Right ventricle myocardium inferior (tissue), 1 donor: ENCODE measurements at places on chromosomes 11 and 22. TPM values are rescaled to one million over a fixed set of nuclear protein-coding genes. Genes with fewer than 3 reads are reported as not detected.

DNA sequence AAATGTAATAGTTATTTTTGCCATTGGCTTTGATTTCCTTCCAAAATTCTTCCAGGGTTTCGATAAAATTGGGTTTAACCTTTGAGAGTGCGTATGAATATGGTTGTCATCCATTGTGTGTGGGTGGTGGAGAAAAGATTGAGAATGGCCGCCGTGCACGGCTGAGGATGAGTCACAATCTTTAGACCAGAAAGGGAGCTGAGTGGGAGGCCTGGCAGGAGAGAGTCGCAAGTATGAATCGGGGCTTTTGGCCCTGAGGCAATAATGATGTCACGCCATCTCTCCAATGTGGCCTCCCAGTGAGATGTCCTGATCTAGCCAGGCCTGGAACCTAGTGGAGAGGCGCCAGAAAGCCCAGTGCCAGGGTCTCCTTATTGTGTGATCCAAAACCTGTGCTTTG lies 33.1 kb upstream of the SMPD1 start:
- no peak for DNase-seq

DNA sequence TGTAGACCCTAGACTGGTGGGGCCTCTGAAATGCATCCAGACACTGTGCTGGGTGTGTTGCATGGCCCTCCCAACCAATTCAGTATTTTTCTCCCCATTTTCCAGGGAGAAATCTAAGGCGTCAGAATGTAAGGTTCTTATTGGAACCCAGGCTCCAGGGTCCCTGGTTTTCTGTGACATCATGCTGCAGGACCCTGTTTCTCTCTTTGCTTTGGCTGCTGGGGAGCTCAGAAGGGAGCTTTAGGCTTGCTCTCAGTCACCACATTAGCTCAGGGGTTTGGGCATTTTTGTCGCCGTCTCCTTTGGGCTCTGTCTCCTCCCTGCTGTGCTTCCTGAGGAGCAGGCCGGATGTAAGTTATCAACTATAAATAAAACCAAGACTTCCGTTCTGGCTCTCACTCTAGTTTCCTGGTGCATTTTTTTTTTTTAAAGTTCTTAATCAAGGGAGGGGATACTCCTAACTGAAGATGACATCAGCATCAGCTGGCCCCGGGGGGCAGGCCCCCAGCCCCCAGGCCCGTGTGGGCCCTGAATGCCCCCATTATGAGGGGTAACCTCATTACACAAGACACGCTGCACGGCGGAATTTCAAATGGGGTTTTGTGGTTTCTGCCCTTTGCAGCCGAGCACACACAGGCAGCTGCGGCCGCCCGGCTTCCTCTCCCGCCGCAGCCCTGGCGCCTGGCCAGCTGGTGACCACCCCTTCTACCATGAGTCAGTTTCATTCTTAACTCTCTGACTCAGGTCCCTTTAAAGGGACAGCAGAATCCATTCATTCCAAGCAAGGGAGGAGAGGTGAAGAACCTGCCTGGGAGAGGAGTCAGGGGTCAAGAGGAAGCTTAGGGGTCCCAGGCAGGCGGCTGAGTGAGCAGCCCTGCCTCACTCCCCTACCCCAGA lies 3.2 kb downstream of the MYEOV start:
- DNase-seq = peak; percentile 97

GRCh38 chr22:22830957-22831688 lies 56.5 kb upstream of the IGLL5 start:
- no peak for DNase-seq

CD6 gene
- total RNA-seq = 0.22 TPM

DNA sequence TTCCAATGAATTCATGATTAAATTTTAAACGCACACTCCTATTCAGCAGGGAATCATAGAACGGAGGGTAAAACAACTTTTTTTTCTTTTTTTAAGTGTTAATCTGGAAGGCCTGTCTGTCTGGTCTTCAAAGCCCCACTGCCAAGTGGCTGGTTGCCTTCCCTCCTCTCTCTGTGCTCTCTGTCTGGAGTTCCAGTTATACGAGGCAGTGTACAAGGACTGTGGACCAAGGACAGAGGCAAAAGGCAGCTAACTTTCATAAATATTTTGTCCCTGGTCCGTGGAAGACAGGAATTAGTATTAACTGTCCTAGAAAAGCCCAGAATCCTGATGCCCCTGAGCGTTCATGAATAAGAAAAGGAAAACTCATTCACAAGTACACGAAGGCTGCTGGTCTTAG lies 164.0 kb upstream of the E2F8 start:
- DNase-seq = no peak

GRCh38 chr11:8732748-8733241 lies 50.2 kb downstream of the RPL27A start:
- peak; percentile 81 for DNase-seq

DNA sequence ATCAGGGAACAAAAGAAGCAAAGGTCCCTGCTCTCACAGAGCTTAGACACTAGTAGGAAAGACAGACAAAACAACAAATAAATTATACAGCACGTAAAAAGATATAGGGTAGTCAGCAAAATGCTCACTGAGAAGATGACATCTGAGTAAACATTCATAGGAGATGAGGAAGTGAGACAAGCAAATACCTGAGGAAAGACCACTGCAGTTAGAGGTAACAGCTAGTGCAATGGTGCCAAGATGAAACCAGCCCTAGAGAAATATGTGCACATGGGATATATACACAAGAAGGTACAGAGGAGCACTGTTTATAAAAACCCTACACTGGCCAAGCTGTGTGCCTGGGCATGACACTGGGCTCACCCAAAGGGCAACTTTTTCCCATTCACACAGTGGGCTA lies 9.8 kb downstream of the CYP2R1 start:
- no peak for DNase-seq

DNA sequence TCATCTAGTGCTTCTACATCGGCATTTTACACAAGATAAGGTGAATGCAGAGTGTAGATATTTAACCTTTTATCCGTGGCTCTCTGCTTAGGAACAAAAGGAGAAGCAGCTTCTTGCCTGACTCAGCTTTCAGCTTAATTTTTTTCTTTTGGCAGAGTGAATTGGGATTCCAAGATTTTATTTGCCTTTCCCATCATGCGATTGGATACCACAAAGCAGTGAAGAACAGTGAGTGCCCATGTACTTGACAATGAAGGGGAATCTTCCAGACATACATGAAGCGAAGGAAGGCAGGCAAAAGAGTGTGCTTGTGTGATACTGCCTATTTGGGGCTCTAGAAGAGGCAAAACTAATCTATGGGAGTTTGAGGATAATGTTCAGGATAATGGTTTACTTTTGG lies 17.0 kb upstream of the CHKA start:
- DNase-seq = no peak

GRCh38 chr11:121465709-121466062 lies 12.9 kb upstream of the SORL1-AS1 start:
- DNase-seq = no peak

- no peak for DNase-seq
Measured at GRCh38 chr11:77710358-77710757, 72.8 kb upstream of the CLNS1A start.
